ENCODE measurements at places on chromosomes 7 and 10. TPM values are rescaled to one million over a fixed set of nuclear protein-coding genes. Genes with fewer than 3 reads are reported as not detected.

- no peaks in the 10 kb centered on the region for H3K27me3 ChIP-seq
- no peak overlapping the region for H3K4me3 ChIP-seq
These were observed 89.6 kb upstream of the SMNDC1 start for GRCh38 chr10:110394296-110394695.

DNA sequence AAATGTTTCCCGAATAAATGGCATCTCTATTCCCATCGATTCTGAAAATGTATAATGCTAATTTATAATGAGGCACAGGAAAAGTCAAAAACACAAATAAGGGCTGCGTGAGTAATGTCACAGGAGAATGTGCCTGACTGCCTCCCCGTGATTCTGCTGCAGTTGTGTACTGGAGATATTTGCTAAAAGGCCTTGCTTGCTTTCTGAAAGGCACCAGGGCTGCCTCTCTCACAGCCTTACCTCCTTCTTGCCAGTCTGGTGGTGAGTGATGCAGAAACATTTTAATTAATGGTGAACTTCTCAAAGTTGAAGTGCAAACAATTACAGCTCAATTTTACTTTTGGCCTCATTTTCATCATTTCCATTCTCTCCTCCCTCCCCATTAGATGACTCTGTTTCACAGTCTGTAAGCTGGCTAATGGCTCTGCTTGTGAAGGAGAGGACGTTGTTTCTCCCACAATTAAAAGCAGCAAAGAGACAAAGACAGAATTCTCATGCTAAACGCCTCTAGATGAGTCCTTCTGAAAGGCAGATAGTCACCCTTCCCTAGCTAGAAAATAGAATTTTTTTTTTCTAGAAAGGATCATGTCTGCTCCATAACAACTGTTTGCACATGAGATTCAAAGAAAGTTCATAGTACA lies 377.6 kb downstream of the MDFIC start:
- no peak overlapping the region for H3K4me3 ChIP-seq
- H3K27ac ChIP-seq = no peak overlapping the region
- DNase-seq = no peak
- peaks cover 3% of the 10 kb centered on the region for H3K27me3 ChIP-seq
- H3K36me3 ChIP-seq = no peaks in the 10 kb centered on the region

DNA sequence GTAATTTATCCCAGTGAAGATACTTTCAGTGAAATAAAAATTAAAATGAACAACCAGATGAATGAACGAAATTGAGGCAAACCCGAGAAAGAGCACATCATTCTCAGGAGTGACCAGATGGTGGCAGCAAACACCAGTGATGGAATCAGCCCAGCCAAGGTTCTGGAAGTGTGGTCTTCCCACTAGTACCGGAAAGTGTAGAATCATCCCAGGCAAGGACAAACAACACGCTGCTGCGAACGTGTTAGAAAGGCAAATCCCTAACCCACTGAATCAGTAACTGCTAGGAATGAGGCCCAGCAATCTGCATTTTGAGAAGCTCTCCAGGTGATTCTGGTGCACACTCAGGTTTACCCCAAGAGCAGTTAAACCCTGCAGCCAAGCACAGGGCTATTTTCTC lies 15.5 kb upstream of the SLC18A3 start:
- H3K27me3 ChIP-seq = no peaks in the 10 kb centered on the region
- no peak overlapping the region for H3K4me3 ChIP-seq
- peak; percentile 66 for DNase-seq
- no peaks in the 10 kb centered on the region for H3K4me1 ChIP-seq
- no peaks in the 10 kb centered on the region for H3K36me3 ChIP-seq
- H3K27ac ChIP-seq = no peak overlapping the region

DNA sequence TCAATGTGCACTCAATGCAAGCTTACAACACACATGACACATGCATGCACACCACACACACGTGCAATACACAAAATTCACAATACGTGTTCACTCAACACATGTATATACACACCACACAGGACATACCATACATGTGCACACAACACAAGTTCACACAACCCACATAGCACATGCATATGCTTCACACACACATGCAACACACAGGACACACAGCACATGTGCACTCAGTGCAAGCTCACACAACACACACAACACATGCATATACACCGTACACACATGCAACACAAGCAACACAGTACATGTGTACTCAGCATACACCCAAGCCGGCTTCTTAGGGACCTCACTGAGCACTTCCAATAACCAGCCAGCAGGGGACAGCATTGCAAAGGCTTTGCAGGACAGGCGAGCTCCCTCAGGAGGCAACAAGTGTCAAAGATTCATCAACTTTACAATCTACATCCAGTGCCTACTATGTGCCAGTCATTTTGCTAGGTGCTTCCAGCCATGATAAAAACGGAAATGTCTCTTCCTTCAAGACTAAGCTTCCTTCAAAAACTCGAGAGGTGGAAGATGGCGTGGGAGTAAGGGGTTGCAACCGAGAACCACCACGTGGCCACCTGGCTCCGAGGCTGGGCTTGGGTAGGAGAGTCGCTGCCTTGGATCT lies 61.1 kb downstream of the JCAD start:
- H3K27me3 ChIP-seq = no peaks in the 10 kb centered on the region
- H3K4me1 ChIP-seq = no peaks in the 10 kb centered on the region
- no peak overlapping the region for H3K4me3 ChIP-seq
- H3K27ac ChIP-seq = no peak overlapping the region
- no peaks in the 10 kb centered on the region for H3K36me3 ChIP-seq
- DNase-seq = peak; percentile 77

TCF7L2 gene
- total RNA-seq = 71.1 TPM

DNTT gene
- total RNA-seq = not detected

DYDC2 gene
- total RNA-seq = 2.6 TPM

FKBP6 gene
- total RNA-seq = not detected

DNA sequence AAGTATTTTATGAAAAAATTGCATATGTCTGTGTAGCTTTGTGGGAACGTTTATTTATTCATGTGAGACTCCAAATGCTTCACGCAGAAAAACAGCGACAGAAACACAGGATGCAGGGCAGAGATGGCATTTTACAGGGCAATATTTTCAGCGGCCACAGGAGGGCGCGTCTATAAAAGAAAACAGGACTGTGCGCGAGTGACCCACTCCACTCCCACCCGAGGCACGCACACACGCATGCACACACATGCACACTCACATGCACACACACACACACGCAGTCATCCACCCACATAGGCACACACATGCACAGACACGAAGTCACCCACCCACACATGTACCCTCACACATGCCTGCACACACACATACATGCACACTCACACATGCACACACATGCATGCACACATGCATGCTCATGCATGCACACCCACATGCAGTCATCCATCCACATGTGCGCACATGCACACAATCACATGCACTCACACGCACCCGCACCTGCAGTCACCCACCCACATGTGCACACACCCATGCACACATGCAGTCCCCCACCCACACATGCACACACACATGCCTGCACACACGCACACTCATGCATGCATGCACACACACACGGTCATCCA lies 96.3 kb downstream of the DNAJB6 start:
- H3K4me1 ChIP-seq = no peaks in the 10 kb centered on the region
- no peaks in the 10 kb centered on the region for H3K27me3 ChIP-seq
- peak overlapping the region; percentile 64 for H3K4me3 ChIP-seq
- peak; percentile 52 for DNase-seq
- H3K36me3 ChIP-seq = no peaks in the 10 kb centered on the region
- no peak overlapping the region for H3K27ac ChIP-seq

- no peak overlapping the region for H3K4me3 ChIP-seq
- H3K27me3 ChIP-seq = no peaks in the 10 kb centered on the region
- H3K4me1 ChIP-seq = no peaks in the 10 kb centered on the region
- DNase-seq = no peak
These were observed 55.7 kb downstream of the LRRTM3 start for GRCh38 chr10:66981361-66982052.

SLC13A1 gene
- not detected for total RNA-seq

- no peaks in the 10 kb centered on the region for H3K27me3 ChIP-seq
- H3K4me3 ChIP-seq = no peak overlapping the region
- no peaks in the 10 kb centered on the region for H3K4me1 ChIP-seq
- H3K27ac ChIP-seq = no peak overlapping the region
These were observed 99.5 kb downstream of the MKI67 start for GRCh38 chr10:128026615-128027300.

DNA sequence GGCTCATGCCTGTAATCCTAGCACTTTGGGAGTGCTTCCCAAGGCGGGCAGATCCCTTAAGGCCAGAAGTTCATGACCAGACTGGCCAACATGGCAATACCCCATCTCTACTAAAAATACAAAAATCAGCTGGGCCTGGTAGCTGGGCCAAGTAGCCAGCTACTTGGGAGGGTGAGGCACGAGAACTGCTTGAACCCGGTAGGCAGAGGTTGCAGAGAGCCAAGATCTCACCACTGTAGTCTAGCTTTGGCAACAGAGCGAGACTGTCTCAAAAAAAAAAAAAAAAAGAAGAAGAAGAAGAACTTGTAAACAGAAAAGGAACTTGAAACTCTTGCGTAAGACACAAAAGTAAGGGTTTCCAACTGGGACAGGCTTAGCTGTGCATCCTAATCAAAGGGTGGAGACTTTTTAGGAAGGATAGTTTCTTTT lies 5.6 kb upstream of the IFIT2 start:
- H3K4me1 ChIP-seq = no peaks in the 10 kb centered on the region
- no peak for DNase-seq
- H3K27ac ChIP-seq = no peak overlapping the region

GRCh38 chr7:94511718-94512117 lies 2.1 kb downstream of the CASD1 start:
- peaks cover 3% of the 10 kb centered on the region for H3K4me1 ChIP-seq
- no peak for DNase-seq
- no peaks in the 10 kb centered on the region for H3K27me3 ChIP-seq
- peak overlapping the region; percentile 79 for H3K4me3 ChIP-seq

- H3K4me1 ChIP-seq = no peaks in the 10 kb centered on the region
- no peak for DNase-seq
- H3K27me3 ChIP-seq = no peaks in the 10 kb centered on the region
These were observed 20.0 kb upstream of the JCAD start for GRCh38 chr10:30079408-30079807.
